SJSA1 (cell line): ENCODE measurements at places on chromosomes 5 and 9. TPM values are rescaled to one million over a fixed set of nuclear protein-coding genes. Genes with fewer than 3 reads are reported as not detected.

DNA sequence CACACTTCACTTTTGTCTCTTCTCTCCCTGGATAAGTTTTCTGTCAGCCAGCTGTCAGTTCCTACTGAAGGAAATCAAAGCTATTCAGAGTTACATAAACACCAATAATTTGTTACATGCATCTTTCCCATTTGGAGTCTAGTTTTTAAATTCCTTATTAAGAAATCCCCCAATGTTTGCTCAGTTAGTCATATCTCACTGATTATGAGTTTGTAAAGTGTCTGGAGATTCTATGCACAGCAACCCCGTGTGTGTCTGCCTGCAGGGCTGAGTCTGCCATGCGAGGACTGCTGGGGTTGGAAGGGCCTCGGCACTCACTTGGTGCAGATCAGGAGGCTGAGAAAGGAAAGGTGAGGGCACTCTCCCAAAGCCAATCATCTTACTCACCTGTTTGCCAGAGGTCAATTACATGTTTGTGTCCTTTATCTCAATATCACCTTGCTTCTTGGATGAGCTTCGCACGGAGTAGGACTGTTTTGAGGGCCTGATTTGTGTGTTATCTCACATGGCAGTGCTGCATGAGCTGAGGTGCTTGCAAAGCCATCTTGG lies 3.3 kb downstream of the ANKRD34B start:
- no peak for DNase-seq

DNA sequence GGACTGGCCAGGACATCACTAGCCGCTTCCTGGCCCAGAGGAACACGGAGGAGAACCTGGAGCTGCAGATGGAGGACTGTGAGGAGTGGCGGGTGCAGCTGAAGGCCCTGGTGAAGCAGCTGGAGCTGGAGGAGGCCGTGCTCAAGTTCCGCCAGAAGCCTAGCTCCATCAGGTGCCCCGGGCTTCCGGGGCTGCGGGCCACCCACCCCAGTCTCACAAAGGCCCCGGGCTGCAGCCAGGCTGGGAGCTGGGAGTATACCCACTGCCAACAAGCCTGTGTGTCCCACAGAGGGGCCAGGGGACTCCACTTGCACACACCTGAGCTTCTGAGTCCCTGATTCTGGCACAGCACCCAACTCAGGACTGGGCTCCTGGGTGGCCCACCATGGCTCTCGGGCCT lies 1.7 kb upstream of the RABL6 start:
- DNase-seq: no peak

DNA sequence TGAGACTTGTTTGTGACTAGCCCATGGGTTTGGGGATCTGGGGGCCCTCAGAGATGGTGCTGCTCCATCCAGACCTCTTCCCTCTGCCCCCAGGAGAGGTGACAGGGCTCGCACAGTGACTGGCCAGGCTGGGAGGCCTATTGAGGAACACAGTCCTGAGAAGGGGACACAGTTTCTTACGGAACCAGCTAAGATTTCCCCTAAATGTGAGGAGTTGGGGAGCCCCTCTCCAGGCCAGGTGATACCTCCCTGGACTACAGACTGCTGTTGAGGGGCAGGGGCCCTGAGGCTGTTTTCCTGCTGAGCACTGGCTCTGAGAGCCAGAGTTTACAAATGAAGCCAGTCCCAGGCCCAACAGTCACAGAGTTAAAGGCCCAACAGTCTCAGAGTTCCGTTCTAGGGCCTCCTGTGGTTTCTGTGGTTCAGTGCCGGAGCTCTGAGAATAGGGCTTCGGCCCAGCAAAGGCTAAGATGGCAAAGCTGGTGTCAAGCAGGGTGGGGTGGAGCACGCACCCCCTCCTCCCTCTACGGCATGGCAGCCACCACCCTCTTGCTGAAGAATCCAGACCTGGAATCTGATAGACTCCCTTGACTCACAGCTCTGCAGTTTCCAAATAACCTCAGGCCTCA lies 1.1 kb upstream of the SEMA4D start:
- no peak for DNase-seq

The WNT8A gene
- not detected in 2 replicates for total RNA-seq

The FST gene
- total RNA-seq: 7.3 and 11.5 TPM in 2 replicates

DNA sequence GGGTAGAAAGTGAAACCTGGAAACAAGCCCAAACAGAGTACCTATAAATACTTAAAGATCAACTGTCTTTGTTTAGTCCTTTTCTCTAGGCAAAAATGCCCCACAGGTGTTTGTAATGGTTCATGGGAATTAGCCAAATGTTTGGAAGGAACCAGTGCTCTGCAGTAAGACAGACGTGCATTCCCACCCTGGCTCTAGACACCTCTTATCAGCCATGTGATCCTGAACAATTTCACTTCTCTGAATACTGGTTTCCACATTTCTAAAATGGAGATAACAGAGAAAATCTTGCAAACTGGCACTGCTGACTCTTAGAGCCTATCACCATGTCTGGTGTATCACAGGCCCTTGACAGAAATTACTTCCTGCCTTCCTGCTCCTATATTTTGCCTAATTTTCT lies 30.0 kb downstream of the GLIS3 start:
- no peak for DNase-seq

GRCh38 chr9:95091601-95092261 lies 225.8 kb downstream of the FANCC start:
- DNase-seq: peak; percentile 85

GRCh38 chr5:124698770-124699169 lies 47.7 kb downstream of the ZNF608 start:
- DNase-seq: no peak

GRCh38 chr5:110040178-110040577 lies 350.5 kb downstream of the MAN2A1 start:
- no peak for DNase-seq

The ANKRD34B gene
- not detected in 2 replicates for total RNA-seq

DNA sequence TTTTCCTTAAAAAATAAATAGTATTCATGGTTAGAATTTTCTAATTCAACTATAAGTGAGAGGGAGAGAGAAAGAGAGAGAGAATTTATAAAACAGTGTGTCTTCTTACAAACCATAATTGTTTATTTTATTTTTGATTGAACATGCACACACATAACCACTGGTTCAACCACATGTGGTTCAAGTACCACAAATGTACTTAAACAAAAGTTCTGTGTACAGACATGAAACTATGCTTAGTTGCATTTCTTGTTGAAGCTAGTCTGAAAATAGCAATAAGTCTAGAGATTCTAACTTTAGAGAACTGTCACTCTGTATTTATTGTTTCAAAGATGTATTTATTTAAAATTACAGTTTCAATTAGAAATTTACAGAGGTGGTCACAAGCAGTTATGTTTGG lies 130.6 kb upstream of the PDE4D start:
- DNase-seq: no peak
